GM23248 (cell line): ENCODE measurements at places on chromosomes 1 and 21. TPM values are rescaled to one million over a fixed set of nuclear protein-coding genes. Genes with fewer than 3 reads are reported as not detected.

DNA sequence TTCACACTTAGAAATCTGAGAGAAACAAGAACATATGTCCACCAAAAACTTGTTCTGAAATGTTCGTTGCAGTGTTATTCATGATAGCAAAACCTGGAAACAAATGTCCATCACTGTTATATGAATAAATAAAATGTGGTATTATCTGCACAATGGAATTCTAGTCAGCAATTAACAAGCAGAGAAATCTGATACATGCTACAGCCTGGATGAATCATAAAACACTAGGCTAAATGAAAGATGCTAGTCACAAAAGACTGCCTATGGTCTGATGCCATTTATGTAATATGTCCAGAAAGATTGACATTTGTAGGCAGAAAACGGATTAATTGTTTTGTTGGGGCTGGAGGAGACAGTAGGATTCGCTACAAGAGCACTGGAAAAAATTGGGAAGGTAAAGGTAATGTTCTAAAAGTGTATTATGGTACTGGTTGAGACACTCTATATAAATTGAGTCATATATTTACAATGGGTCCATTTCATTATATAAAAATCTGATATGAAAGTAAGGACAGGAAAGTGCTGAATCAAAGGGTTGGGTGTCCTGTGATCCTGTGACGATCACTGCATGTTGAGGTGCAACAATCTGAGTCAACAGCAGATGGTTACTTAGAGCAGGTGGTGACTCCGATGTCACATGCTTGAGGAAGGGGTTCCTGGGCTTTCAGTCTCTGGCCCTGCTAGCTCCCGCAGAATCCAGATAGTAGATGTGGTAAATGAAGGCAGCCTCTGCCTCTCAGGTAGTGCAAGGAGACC lies 102.1 kb upstream of the NBPF4 start:
- DNase-seq: no peak

- no peak for DNase-seq
Observed at GRCh38 chr1:24427545-24427862, 11.9 kb downstream of the NIPAL3 start.

- DNase-seq: no peak
Observed at GRCh38 chr21:45156459-45156858, 82.1 kb downstream of the ADARB1 start.

DNA sequence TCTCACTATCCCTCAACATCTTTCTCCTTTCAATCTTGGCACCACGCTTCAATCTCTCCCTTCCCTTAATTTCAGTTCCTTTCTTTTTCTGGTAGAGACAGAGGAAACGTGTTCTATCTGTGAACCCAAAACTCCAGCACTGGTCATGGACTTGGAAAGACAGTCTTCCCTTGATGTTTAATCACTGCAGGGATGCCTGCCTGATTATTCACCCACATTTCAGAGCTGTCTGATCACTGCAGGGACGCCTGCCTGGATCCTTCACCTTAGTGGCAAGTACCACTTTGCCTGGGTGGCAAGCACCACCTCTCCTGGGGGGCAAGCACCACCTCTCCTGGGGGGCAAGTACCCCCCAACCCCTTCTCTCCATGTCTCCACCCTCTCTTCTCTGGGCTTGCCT lies 27.8 kb downstream of the SELL start:
- DNase-seq: peak; percentile 38

GRCh38 chr1:229388897-229389580 lies 44.9 kb downstream of the ACTA1 start:
- peak; percentile 47 for DNase-seq

DNA sequence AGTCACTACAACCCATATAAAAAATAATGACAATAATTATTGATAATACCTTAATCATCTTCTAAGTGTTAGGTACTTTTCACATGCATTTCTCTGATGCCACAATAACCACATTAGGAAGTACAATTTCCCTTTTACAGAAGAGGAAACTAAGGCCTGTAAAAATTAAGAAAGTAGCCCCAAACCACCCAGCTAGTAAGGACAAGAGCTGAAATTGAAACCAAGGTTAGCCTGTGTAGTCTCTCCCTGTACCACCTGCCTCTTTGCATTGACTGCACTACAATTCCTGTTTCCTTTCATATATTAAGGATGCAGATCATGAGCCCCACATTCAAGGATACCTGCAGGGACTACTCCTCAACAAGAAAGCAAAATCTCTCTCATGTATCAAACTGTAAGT lies 288.8 kb downstream of the GPATCH2 start:
- DNase-seq: no peak

GJA5 gene
- 2.3 and 3.2 TPM in 2 replicates for total RNA-seq

DNA sequence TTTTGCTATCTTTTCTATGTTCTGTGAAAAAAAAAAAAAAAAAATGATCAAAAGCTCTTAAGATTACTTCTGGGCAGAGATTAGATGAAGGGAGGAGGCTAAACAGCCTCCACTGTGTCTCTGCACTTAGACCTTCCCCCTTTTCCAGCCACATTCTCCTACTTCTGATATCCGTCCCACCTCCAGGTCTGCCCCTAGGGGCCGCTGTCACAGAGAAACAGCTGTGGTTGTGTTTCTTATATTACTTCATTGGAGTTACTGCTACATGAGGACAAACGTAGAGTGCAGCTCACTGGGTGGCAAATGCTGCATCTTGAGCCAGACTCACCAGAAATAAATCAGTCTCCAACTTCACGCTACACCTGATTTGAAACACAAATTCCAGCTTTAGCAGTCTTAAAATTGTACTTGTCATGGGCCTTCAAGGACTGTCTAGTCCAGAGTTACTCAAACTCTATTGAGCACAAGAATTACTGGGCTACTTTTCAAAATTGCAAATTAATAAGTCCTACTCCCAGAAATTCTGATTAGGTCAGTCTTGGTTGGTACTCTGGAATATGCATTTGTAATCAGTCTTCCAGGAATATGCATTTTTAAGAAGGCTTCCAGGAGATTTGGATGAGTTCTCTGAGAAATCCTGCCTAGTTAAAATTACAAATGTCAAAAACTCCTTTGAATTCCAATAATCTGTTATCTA lies 125.2 kb upstream of the PTBP2 start:
- DNase-seq: peak; percentile 34

- DNase-seq: no peak
Observed at GRCh38 chr1:87305151-87305550, 23.5 kb upstream of the LMO4 start.

GRCh38 chr1:96538883-96539282 lies 182.7 kb upstream of the PTBP2 start:
- DNase-seq: peak; percentile 94

DDX20 gene
- total RNA-seq: 20.1 and 24.2 TPM in 2 replicates

- DNase-seq: peak; percentile 75
Observed at GRCh38 chr1:226863446-226863845, 7.0 kb upstream of the PSEN2 start.

- peak; percentile 18 for DNase-seq
Observed at GRCh38 chr21:36966821-36967768, 626 bp upstream of the HLCS start.

DNA sequence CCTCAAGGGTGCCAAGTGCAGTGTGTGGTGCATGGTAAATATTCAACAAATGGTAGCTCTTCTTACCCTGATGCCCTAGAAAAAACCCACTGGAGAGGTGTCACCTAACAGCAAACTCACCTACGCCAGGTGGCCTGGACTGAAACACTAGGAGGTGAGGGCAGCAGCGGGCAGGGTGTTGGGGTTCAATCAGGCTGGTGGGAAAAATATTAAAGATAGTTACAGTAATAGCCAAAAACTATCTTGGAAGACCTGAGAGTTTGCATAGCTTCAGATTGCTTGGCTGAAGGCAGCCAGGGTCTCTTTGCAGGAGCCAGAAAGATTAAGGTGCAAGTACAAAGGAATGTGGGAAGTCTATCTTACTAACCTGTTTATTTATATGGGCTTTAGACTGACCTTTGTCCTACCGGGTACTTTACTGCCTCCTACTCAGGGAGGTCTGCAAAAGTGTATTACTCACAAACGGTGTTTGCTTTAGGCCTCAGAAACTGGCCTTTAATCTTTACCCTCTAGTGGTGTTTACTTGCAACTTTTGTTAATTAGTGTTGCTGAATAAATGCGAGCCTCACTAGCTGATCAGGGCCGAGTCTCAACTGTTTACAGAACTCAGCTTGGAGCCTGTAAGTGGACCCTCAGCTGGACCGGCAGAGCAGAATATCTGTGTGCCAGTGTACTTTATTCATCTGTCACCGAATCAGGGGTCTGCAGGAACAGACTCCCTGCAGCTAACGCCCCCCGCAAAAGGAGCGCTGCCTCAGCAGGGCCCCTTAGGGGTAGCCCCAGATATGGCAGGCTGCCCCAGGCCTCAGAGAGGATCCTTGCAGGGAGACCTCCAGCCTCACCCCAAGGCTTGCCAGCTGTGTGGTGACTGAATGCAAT lies 63.9 kb downstream of the SYF2 start:
- DNase-seq: no peak

TEDDM1 gene
- not detected in 2 replicates for total RNA-seq

DNA sequence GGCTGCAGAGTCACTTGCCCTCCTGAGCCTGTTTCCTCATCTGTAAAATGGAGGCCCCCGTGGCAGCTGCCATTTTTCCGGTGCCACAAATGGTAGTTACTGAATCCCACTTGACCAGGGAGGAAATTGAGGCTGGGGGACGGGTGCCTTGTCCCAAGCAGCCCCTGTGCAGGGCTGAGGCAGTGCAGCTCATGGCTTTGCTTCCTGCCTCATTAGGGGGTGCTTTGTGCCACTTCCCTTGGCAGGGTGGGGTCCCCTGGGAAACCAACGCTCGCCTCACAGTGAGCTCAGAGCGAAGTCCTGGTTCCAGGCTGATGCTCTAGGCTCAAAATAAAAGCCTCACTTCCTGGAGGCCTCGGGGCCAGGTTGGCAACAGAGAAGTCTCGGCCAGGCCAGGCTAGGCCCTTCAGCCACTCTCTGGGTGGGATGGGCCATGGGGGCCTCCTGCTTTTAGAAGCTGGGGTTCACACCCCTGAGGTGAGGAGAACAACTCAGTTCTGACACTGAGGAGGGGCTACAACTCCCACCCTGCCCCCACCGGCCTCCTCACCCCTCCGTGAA lies 6.8 kb downstream of the LAPTM5 start:
- DNase-seq: no peak

- no peak for DNase-seq
Observed at GRCh38 chr1:16231331-16232315, 5.4 kb downstream of the CPLANE2 start.
